CD4-positive, alpha-beta memory T cell (primary cell): ENCODE measurements at places on chromosomes 12 and 14. TPM values are rescaled to one million over a fixed set of nuclear protein-coding genes. Genes with fewer than 3 reads are reported as not detected.

DNA sequence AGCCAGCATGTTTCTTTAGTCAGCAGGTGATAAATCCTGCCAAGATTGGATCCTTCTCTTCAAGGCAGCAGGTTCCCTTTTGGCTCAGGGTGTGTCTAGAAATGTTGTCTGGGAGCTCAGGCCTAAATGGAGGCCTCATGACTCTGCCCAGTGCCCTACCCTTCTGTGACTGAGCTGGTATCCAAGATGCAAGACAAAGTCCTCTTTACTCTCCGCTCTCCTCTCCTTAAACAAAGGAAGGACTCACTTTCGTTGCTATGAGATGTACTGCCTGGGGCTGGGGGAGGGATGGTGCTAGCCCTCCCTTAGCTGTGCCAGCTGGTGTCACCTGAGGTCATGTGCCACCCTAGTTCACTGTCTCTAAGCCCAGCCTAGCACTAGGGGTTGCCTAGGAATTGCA lies 13.8 kb upstream of the TMPRSS12 start:
- DNase-seq = no peak
- no peak overlapping the region for H3K27ac ChIP-seq
- no peaks in the 10 kb centered on the region for H3K36me3 ChIP-seq
- peaks cover 4% of the 10 kb centered on the region for H3K4me1 ChIP-seq
- H3K4me3 ChIP-seq = no peak overlapping the region

DNA sequence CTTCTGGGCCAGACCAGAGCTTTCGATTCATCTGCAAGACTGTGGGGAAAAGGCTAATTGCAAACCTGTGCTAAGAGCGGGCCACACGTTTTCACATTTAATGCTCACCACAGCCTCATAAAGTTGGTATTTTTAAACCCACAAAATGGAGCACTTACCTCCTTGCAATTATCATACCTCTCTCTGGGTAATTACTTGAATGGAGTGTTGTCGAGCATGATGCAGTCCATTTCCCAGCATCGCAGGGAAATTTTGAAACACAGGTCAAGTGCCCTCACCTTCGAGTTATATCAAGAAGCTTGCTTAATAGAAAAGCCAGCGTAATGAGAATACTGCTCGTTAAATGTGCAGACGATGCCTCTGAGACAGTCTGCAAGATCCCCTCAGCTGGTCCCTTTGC lies 8.8 kb upstream of the IFI27L2 start:
- no peak overlapping the region for H3K4me3 ChIP-seq
- H3K4me1 ChIP-seq = no peaks in the 10 kb centered on the region
- no peak overlapping the region for H3K27ac ChIP-seq
- H3K27me3 ChIP-seq = no peaks in the 10 kb centered on the region

GRCh38 chr12:101813117-101813516 lies 17.6 kb downstream of the GNPTAB start:
- no peak for DNase-seq
- no peaks in the 10 kb centered on the region for H3K27me3 ChIP-seq
- H3K4me3 ChIP-seq = no peak overlapping the region
- no peak overlapping the region for H3K27ac ChIP-seq
- no peaks in the 10 kb centered on the region for H3K36me3 ChIP-seq

- peaks cover 10% of the 10 kb centered on the region for H3K27me3 ChIP-seq
- H3K4me3 ChIP-seq = no peak overlapping the region
- no peak for DNase-seq
Observed at GRCh38 chr14:21063479-21063878, 5.9 kb downstream of the RNASE8 start.

DNA sequence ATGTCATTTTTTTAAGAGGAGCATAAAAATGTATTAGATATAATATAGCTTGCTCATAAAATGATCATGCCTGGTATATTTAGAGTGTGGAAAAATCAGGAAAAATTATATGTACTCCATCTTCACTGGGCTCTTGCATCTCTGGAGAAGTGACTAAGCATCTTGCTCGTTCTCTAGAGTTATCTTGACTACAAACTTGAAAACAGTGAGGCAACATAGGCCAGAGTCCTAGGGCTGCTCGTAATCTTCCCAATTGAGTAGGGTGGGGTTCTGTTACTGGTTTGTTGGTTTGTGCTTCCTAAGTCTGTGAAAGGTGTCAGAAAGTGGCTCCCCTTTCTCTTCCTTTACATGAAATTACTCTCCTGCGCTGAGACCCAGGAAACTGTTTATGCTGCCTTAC lies 46.2 kb downstream of the AACS start:
- no peak overlapping the region for H3K27ac ChIP-seq
- no peak overlapping the region for H3K4me3 ChIP-seq
- no peak for DNase-seq
- H3K36me3 ChIP-seq = no peaks in the 10 kb centered on the region
- H3K27me3 ChIP-seq = no peaks in the 10 kb centered on the region
- no peaks in the 10 kb centered on the region for H3K4me1 ChIP-seq

DNA sequence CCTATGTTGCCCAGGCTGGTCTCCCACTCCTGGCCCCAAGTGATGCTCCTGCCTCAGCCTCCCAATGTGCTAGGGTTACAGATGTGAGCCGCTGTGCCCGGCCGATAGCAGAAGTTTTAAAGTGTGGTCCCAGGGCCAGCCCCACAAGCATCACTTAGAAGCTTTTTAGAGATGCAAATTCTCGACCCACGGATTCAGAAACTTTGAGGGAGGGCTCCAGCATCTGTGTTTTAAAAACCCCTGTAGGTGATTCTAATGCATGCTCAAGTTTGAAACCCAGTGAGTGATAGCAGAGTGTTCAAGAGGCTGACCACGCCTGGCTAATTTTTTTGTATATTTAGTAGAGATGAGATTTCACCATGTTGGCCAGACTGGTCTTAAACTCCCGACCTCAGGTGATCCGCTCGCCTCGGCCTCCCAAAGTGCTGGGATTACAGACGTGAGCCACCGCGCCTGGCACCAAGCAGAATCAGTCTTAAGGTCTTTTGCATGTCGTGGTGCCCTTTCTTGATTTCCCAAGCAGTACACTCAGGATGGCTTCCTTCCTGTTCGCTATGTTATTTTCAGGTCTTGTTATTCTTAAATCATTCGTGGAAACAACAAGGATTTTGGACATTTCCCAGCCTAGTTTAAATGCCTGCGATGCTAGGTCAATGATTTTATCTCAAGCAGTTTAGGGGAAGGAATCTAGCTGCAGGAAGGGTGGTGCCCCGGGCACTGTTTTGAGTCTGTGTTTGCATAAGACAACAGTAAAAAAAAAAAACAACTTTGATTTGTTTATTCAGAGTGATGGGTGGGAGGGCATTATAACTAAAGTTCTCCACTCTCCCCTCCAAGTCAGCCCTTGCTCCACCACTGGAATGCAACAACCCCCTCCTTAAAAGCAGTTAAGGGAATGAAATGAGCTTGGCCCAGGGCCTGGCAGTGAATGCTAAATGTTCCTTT lies 9.2 kb upstream of the RILPL2 start:
- H3K4me1 ChIP-seq = peaks cover 38% of the 10 kb centered on the region
- no peak overlapping the region for H3K4me3 ChIP-seq
- H3K27ac ChIP-seq = peak overlapping the region; percentile 18
- no peaks in the 10 kb centered on the region for H3K36me3 ChIP-seq
- H3K27me3 ChIP-seq = no peaks in the 10 kb centered on the region

DNA sequence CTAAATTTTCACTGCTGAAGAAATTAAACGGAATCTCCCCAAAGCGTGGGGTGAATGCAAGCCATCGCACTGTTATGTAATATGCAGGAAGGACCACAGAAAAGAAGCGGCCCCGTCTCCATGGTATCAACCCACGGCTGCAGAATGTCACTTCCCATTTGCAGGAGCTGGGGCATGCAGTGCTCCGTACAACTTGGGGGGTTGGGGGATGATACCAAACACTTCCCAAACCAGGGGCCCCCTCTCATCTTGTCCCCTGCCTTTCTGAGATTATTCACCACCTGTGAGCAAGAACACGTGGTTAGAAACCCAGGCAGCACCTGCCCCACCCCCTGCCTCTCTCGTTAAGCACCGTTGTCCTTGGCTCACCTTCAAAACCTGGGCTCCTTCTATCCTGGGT lies 505.1 kb upstream of the TMEM132C start:
- H3K4me1 ChIP-seq = no peaks in the 10 kb centered on the region
- H3K27me3 ChIP-seq = no peaks in the 10 kb centered on the region
- no peaks in the 10 kb centered on the region for H3K36me3 ChIP-seq
- no peak for DNase-seq
- no peak overlapping the region for H3K27ac ChIP-seq
- H3K4me3 ChIP-seq = no peak overlapping the region

GRCh38 chr14:61344437-61345150 lies 23.2 kb downstream of the PRKCH start:
- H3K27me3 ChIP-seq = no peaks in the 10 kb centered on the region
- H3K27ac ChIP-seq = peak overlapping the region; percentile 78
- no peaks in the 10 kb centered on the region for H3K36me3 ChIP-seq
- no peak for DNase-seq
- peaks cover 99% of the 10 kb centered on the region for H3K4me1 ChIP-seq

DNA sequence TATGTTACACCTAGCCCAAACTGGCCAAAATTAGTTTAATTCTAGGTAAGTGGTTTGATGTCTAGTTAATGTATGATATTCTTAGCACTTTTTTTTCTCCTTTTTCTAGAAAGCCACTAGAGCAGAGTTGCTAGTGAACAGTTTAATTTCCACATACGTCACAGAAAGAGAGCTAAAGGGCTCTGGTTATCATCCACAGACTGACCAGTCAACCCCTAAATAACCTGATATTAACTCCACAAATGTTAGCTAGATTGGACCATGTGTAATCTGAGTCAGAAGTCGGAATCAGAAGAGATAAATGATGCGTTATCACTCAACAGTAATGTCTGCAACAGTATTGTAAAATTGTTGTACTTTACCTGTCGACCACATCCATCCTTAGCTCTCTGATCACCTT lies 74.9 kb downstream of the USP15 start:
- no peak overlapping the region for H3K4me3 ChIP-seq
- H3K27me3 ChIP-seq = no peaks in the 10 kb centered on the region
- peaks cover 19% of the 10 kb centered on the region for H3K36me3 ChIP-seq
- H3K27ac ChIP-seq = no peak overlapping the region

DNA sequence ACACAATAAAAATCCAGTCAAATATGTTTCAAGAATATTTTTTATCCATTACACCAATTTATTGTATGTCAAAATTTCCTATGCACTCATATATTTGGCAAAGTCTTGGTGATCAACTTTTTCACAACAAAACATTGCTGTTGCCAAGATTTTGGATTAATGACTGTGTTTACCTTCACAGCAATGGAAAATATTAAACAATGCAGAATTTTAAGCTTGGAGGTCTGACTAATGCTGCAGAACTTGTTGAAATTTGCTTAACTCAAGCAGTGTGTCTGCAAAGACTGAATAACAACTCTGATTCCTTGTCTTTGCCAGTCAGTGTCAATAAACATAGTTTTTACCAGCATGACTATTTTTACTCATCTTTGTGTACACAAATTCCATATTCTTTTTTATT lies 336.4 kb downstream of the CCER1 start:
- H3K36me3 ChIP-seq = no peaks in the 10 kb centered on the region
- H3K4me1 ChIP-seq = no peaks in the 10 kb centered on the region
- no peaks in the 10 kb centered on the region for H3K27me3 ChIP-seq
- no peak overlapping the region for H3K4me3 ChIP-seq

DNA sequence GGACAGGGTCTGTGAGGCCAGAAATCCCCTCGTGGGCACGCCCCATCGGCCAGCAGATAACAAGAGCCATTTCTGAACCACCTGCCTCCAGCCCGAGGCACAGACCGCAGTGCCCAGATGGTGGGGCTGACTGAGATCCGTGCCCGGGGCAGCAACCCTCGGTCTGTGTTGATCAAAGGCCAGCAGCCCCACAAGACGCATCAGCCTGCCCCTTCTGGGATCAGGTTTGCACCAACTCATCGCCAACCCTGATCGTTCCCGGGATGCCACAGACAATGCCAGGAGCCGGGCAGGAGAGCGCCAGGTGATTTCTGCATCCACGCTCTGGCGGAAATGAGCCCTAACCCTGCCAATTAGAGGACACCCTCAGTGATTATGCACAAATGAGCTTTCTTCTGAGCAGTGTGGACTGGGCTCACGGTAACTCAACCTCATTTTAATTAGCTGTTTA lies 64.5 kb downstream of the TESC start:
- H3K4me1 ChIP-seq = no peaks in the 10 kb centered on the region
- no peak overlapping the region for H3K4me3 ChIP-seq
- no peaks in the 10 kb centered on the region for H3K36me3 ChIP-seq
- H3K27ac ChIP-seq = no peak overlapping the region
- H3K27me3 ChIP-seq = no peaks in the 10 kb centered on the region

- H3K36me3 ChIP-seq = peaks cover 65% of the 10 kb centered on the region
- H3K4me3 ChIP-seq = no peak overlapping the region
- H3K4me1 ChIP-seq = peaks cover 29% of the 10 kb centered on the region
- no peaks in the 10 kb centered on the region for H3K27me3 ChIP-seq
- no peak overlapping the region for H3K27ac ChIP-seq
- no peak for DNase-seq
Observed at GRCh38 chr14:23089498-23090253, 5.3 kb downstream of the ACIN1 start.

- H3K27ac ChIP-seq = no peak overlapping the region
- H3K4me1 ChIP-seq = peaks cover 8% of the 10 kb centered on the region
- no peak for DNase-seq
- no peak overlapping the region for H3K4me3 ChIP-seq
- no peaks in the 10 kb centered on the region for H3K36me3 ChIP-seq
Observed at GRCh38 chr12:76879710-76880518, 1.1 kb upstream of the CSRP2 start.

GRCh38 chr12:72144553-72144952 lies 127.6 kb upstream of the TRHDE start:
- H3K36me3 ChIP-seq = no peaks in the 10 kb centered on the region
- no peaks in the 10 kb centered on the region for H3K4me1 ChIP-seq
- H3K27me3 ChIP-seq = no peaks in the 10 kb centered on the region
- no peak for DNase-seq

- no peak for DNase-seq
- H3K36me3 ChIP-seq = no peaks in the 10 kb centered on the region
- peaks cover 16% of the 10 kb centered on the region for H3K27me3 ChIP-seq
Observed at GRCh38 chr12:53733807-53734200, 6.6 kb upstream of the CALCOCO1 start.

Gene BICDL1
- polyA plus RNA-seq = 2.3 TPM

Gene CNTN1
- polyA plus RNA-seq = not detected

Gene FOXN4
- not detected for polyA plus RNA-seq

Gene PPP1R13B
- polyA plus RNA-seq = 0.72 TPM

Gene ANKRD52
- 3.4 TPM for polyA plus RNA-seq

Gene HRK
- polyA plus RNA-seq = 0.06 TPM

Gene CPSF6
- 61.3 TPM for polyA plus RNA-seq
